Amniotic stem cell (primary cell): ENCODE measurements at places on chromosomes 13 and 19.

DNA sequence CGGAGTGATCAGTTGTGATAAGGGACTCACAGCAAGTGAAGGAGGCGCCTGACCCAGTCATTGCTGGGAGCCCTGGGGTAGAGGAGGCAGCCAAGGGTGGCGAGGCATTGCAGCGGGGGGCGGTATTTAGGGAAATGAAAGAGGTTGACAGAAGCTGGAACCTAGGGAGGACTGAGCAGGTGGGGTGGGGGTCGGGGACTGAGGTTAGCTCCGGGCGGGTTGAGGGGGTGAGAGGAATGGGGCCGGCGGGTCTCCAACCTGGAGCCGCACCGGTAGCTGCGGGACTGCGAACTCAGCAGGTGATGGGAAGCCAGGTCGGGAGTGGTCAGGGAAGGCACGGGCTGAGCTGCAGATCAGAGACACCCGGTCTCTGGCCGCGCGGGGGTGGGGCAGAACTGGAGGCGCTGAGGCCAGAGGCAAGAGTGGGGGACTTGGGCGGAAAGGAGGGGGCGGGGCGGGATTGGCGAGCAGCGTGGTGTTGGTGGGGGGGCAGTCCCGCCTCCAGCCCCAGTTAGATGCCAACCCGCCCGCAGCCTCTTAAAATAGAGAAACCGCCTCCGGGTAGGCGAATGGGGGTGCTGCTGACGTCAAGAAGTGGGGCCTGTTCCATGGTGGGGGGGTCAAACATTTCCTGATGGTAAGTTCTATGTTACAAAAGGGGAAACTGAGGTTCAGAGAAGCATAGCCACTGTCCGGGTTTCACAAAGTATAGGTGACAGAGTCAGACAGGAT, 1.5 kb downstream of the MAST3 start:
- no peak for DNase-seq

DNA sequence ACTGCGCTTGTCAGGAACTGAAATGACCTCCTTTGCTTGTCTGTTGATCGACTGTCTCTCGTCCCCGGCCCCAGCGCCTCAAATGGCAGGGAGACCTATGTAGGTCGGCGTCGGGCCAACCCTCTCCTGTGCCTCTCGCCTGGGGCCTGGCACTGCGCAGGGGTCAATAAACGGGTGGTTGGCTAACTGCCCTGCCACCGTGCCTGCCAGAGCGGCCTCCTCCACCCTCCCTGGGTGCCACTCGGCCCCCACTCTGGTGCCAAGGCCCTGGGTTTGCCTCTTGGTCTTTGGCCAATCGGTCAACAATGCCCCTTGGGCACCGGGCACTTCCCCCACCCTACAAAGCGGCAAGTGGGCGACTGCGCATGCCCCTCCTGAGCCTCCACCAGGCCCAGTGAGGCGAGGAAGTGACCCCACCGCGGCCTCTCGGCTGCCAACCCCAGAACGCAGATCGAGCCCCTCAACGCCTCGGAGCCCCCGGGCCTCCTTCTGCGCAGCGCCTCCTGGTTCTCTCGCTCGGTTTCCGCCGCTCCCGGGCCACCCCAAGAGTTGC, 1.1 kb downstream of the KEAP1 start:
- no peak for DNase-seq

- no peak for DNase-seq
Observed at GRCh38 chr19:58326501-58326913, 287 bp upstream of the ZSCAN22 start.

- no peak for DNase-seq
Observed at GRCh38 chr19:10219678-10220077, 11.5 kb downstream of the S1PR2 start.

DNA sequence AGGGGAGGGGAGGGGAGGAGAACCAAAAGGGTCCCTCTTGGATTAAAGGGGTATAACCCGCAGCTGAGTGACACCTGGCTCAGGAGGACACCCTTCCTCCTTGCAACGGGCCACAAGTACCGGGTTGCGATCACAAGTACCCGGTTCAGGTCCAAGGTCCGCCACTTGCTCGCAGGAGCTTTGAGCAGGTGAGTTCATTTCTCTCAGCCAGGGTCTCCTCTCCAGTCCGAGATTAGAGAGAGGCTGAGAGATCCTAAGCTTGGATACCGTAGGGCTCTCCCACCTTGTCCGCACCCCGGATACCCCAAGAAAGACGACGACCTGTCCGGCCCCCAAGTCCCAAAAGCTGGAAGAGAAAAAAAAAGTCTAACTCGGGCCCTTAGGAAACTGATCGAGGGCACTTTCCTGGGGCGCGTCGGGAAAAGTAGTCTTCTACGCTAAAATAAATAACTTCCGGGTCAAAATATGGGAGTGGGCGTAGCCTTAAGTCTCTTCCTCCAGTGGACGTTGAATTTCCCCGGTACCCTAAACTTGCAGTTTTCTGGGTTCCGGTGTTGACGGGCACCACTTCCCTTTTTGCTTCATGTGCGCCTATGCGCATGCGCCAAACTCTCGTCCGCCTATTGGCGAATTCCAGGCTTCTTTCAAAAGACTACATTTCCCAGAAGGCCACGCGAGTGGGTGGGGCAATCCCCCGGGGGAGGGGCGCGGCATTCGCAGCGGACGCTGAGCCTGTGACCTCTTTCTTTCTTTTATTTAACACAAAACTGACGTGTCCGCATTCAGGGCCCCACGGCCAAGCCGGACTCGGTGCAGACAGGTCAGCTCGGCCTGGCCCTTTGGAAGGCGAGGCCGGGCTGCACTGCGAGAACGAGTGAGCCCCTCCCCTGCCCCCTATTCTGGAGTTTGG, 4.4 kb downstream of the C19orf67 start:
- DNase-seq, result peak; percentile 98
